Left ventricle myocardium inferior (tissue), 1 donor: ENCODE measurements at places on chromosomes 16 and 17. TPM values are rescaled to one million over a fixed set of nuclear protein-coding genes. Genes with fewer than 3 reads are reported as not detected.

The TIMM22 gene
- total RNA-seq: 17.6 TPM

The LCMT1 gene
- 41.1 TPM for total RNA-seq

The PABPN1L gene
- not detected for total RNA-seq

The WFIKKN1 gene
- 0.14 TPM for total RNA-seq

GRCh38 chr17:69602972-69603371 is 188.5 kb downstream of the MAP2K6 start:
- H3K27me3 ChIP-seq: no peaks in the 10 kb centered on the region
- H3K4me1 ChIP-seq: peaks cover 23% of the 10 kb centered on the region

DNA sequence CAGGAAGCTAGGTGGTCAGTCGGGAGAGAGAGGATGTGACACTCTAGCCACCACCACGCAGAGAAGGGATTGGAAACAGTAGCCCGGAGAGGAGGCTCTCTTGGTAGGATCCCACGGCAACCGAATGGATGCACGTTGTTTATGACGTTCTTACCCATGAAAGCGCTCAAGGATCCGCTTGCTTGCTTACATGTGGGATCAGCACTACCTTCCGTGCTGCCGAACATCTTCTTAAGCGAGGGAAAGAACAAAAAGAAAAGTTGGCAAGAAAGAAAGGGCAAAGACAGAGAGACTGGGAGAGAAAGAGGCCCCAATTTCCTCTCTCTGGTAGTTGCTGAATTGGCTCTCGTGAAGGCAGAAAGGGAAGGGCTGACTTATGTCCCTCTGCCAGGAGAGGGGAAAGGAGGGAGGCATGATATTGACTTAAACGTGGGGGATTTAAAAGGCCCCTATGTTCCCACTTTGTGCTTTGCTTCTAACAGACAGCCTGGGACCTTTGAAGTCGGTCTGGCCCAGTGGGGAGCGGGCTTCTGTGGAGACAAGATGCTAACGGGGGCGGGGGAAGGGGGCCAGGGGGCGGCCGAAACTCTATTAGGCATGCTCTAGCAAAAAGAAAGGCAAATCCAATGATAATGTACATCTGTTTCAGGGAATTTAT is 35.4 kb downstream of the SNX20 start:
- H3K27ac ChIP-seq: no peak overlapping the region
- H3K4me1 ChIP-seq: no peaks in the 10 kb centered on the region
- H3K36me3 ChIP-seq: no peaks in the 10 kb centered on the region
- H3K4me3 ChIP-seq: no peak overlapping the region

GRCh38 chr17:13540546-13540945 is 61.2 kb downstream of the HS3ST3A1 start:
- H3K27ac ChIP-seq: no peak overlapping the region
- no peaks in the 10 kb centered on the region for H3K27me3 ChIP-seq
- no peak overlapping the region for H3K4me3 ChIP-seq
- H3K36me3 ChIP-seq: no peaks in the 10 kb centered on the region

DNA sequence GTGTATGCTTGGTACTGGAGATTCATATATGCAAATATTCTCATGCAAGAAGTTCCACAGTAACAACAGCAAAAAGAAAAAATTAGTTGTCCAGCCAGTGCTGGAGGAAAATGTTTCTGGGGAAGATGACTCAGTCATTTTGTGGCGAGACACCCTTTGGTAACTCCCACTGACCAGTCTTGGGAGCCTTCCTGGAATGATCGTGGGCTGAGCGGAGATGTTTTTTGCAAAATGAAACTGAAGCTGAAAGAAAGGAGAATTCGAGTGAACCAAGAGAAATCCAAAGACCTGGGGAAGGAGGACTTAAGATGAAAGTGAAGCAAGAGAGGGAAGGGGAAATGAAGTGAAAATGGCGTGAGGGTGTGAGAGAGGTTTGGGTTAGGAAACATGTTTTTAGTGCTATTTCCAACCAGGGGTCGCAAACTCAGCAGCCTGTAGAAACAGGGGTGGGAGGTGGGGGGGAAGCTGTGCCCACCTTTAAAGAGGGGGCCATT is 5.2 kb downstream of the ITPRIPL2 start:
- H3K4me1 ChIP-seq: peaks cover 76% of the 10 kb centered on the region
- peaks cover 28% of the 10 kb centered on the region for H3K36me3 ChIP-seq
- H3K4me3 ChIP-seq: peak overlapping the region; percentile 78
- peaks cover 6% of the 10 kb centered on the region for H3K27me3 ChIP-seq
- DNase-seq: no peak

- peaks cover 4% of the 10 kb centered on the region for H3K4me1 ChIP-seq
- H3K4me3 ChIP-seq: no peak overlapping the region
- DNase-seq: no peak
- H3K36me3 ChIP-seq: no peaks in the 10 kb centered on the region
- H3K27me3 ChIP-seq: peaks cover 8% of the 10 kb centered on the region
Measured at GRCh38 chr17:21078016-21078780, 35.4 kb upstream of the USP22 start.

GRCh38 chr17:29176558-29177351 is 3.4 kb downstream of the MYO18A start:
- no peaks in the 10 kb centered on the region for H3K27me3 ChIP-seq
- peaks cover 64% of the 10 kb centered on the region for H3K4me1 ChIP-seq
- peak; percentile 52 for DNase-seq
- peak overlapping the region; percentile 74 for H3K4me3 ChIP-seq
- H3K27ac ChIP-seq: peak overlapping the region; percentile 92

GRCh38 chr17:70185285-70185684 is 16.0 kb downstream of the KCNJ2 start:
- no peak overlapping the region for H3K4me3 ChIP-seq
- no peaks in the 10 kb centered on the region for H3K27me3 ChIP-seq
- H3K4me1 ChIP-seq: peaks cover 39% of the 10 kb centered on the region
- DNase-seq: no peak
- no peaks in the 10 kb centered on the region for H3K36me3 ChIP-seq
- H3K27ac ChIP-seq: peak overlapping the region; percentile 25

GRCh38 chr16:62720651-62721050 is 684.4 kb upstream of the CDH8 start:
- no peak overlapping the region for H3K27ac ChIP-seq
- H3K36me3 ChIP-seq: no peaks in the 10 kb centered on the region
- no peak overlapping the region for H3K4me3 ChIP-seq
- DNase-seq: no peak
- no peaks in the 10 kb centered on the region for H3K4me1 ChIP-seq

DNA sequence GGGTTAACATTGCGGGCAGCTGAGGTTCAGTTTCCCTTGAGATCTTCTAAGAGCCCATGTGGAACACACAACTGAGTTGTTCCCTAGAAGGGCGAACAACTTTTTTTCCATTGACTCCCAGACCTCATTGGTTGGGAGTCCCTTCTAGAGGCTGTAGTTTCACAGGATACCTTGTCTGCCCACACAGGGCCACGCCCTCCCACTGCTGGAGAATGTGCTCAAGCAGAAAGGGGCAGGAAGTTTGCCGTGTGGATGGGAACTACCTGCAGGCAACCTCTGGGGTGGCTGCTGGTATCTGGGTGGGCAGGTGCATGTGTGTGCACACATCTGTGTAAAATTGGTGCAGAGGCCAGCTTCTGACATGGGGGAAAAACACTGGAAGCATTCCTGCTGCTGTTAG is 178.8 kb upstream of the PSMD7 start:
- no peaks in the 10 kb centered on the region for H3K36me3 ChIP-seq
- no peak overlapping the region for H3K27ac ChIP-seq
- no peak overlapping the region for H3K4me3 ChIP-seq
- no peak for DNase-seq
- no peaks in the 10 kb centered on the region for H3K4me1 ChIP-seq
- H3K27me3 ChIP-seq: peaks cover 7% of the 10 kb centered on the region

- no peaks in the 10 kb centered on the region for H3K27me3 ChIP-seq
- no peak overlapping the region for H3K4me3 ChIP-seq
- no peaks in the 10 kb centered on the region for H3K36me3 ChIP-seq
- DNase-seq: no peak
Measured at GRCh38 chr17:82882715-82883418, 43.0 kb upstream of the ZNF750 start.

GRCh38 chr16:57127836-57128235 is 35.5 kb downstream of the CPNE2 start:
- no peak overlapping the region for H3K4me3 ChIP-seq
- no peak for DNase-seq
- peaks cover 5% of the 10 kb centered on the region for H3K36me3 ChIP-seq
- peaks cover 5% of the 10 kb centered on the region for H3K4me1 ChIP-seq
- no peak overlapping the region for H3K27ac ChIP-seq
- no peaks in the 10 kb centered on the region for H3K27me3 ChIP-seq

DNA sequence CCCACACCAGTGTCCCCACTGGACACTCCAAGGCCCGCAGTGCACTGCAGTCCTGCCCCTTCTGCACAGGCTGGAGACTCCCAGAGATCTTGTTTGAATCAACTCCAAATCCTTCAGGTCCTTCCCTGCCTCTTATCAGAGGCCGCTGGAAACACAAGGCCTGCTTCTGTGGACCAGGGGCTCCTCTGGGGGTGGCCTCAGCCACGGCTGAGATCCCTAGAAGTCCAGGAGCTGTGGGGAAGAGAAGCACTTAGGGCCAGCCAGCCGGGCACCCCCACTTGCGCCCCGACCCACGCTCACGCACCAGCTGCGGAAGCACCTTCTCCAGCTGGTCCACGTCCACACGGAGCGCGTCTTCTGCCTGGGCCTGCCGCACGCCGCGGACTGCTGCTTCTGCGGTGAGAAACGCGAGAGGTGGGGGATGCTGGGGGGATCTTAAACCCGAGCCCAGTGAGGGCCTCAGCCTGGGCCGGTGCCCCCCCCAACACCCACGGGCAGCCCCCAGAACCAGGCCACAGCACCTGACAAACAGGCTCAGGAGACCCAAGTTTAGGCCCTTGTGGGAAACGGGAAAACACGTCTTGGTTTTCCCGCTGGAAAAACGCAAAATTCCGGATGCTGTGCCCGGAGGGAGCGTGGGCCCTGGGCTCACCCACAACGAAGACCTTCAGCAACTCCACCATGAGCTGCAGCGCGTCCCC is 3.5 kb downstream of the CENPX start:
- no peaks in the 10 kb centered on the region for H3K36me3 ChIP-seq
- no peak for DNase-seq
- H3K27ac ChIP-seq: no peak overlapping the region
- no peaks in the 10 kb centered on the region for H3K27me3 ChIP-seq

GRCh38 chr16:86898386-86898785 is 320.0 kb downstream of the FOXL1 start:
- no peaks in the 10 kb centered on the region for H3K36me3 ChIP-seq
- peaks cover 6% of the 10 kb centered on the region for H3K4me1 ChIP-seq
- H3K27me3 ChIP-seq: peaks cover 24% of the 10 kb centered on the region
- no peak overlapping the region for H3K4me3 ChIP-seq
